ENCODE measurements at places on chromosomes 7 and 10.

GRCh38 chr10:32650246-32650655 lies 204.3 kb downstream of the CCDC7 start:
- DNase-seq: no peak

GRCh38 chr7:37475646-37476045 lies 27.0 kb upstream of the ELMO1 start:
- no peak for DNase-seq

DNA sequence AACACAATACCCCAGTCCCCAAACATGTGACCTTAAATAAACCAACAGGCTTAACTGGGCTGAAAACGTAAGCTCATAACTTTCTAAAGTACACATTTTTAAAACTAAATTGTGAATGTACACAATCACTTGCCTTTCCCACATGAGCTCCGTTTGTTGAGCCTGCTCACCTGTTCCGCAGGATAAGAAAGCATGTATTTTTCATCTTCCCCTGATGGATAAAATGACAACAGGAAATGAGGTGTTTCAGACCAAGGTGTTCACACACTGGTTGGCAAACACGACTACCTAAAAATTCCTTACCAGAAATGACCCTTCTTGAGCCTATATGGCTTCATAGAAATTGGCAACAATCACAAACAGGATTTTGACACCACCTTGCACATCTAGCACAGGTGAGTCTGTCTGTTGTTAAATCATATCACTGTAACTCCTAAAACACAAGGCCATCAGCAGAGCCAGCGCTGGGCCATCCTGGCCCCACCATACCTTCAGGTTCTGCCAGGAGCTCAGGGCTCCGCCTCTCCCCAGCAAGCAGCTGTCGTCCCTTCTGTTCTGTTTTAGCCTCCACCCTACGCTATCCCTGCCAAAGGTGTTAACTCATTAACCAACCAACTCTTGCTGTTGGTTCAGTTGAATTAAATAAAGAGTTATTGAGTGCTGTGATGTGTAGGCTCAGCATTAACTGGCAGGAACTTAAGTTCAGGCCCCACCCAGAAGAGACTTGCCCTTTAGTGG lies 73.6 kb upstream of the RNF32 start:
- no peak for DNase-seq

GRCh38 chr7:77258593-77258992 lies 59.0 kb upstream of the FGL2 start:
- DNase-seq: no peak

GRCh38 chr10:130377986-130378540 lies 241.9 kb downstream of the GLRX3 start:
- no peak for DNase-seq

- DNase-seq: no peak
These were observed 62.7 kb upstream of the VIPR2 start for GRCh38 chr7:159207393-159207792.

- DNase-seq: no peak
These were observed 76.0 kb upstream of the PDGFA start for GRCh38 chr7:595621-596010.

- DNase-seq: no peak
These were observed 60.9 kb upstream of the PDE1C start for GRCh38 chr7:32131091-32131490.

- DNase-seq: no peak
These were observed 12.3 kb downstream of the AKR1C3 start for GRCh38 chr10:5106553-5106952.

DNA sequence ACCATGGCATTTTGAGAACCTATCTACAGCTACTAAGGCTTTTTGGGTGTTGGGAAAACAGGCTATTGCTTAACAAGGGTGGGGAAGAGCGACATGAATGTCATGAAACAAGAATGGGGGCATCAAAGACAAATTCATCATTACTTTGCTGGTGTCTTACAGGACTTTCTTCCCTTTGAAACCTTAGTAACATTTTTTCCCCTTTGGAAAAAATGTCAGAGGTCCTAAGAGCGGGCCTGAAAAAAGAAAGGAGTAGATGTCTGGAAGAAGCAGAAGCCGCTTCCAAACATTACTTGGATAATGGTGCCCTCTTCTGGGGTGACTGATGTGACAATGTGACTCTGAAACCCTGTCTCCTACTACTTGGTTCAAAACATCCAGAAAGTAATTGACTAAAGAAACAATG lies 3.8 kb upstream of the DDX50 start:
- DNase-seq: no peak

DNA sequence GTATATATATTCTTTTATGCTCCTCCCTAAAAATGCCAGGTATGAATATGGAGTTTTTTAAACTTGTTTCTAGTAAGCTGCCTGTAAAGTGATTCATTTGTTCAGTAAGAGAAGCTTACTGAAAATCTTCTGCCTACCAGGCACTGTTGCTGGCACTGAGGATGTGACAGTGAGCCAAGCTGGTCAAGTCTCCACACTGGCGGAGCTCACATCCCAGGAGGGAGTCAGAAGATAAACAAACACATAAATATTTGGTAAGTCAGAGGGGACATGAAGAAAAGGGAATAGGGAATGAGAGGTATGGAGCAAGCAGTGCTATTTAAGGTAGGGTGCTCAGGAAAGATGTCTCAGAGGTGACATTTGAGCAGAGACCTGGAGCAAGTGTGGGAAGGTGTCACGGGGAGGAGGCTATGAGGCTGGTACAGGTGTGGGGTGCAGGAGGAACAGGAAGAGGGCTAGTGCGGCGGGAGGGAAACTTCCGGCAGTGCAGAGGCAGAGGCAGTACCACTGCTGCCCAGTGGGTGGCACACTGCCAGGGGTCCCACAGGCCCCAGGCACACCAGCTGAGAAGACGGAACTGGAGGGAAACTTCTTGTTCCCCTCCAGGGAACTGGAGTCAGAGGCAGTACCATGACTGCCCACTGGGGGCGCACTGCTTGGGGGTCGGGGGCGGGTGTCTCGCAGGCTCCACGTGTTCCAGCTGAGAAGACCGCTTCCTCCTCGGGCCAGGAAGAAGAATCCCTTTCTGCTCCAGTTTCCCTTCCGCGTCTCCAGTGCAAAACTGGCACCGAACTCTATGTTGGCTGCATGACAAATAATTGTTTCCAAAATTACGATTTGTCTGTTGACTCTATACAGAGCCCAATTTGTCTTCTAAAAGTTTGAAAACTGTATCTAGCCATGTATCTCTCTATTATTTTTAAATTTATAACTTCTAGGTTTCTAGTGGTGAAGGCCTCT lies 161.0 kb downstream of the TEX36 start:
- DNase-seq: no peak

GRCh38 chr7:30980194-30980593 lies 16.4 kb downstream of the GHRHR start:
- no peak for DNase-seq

DNA sequence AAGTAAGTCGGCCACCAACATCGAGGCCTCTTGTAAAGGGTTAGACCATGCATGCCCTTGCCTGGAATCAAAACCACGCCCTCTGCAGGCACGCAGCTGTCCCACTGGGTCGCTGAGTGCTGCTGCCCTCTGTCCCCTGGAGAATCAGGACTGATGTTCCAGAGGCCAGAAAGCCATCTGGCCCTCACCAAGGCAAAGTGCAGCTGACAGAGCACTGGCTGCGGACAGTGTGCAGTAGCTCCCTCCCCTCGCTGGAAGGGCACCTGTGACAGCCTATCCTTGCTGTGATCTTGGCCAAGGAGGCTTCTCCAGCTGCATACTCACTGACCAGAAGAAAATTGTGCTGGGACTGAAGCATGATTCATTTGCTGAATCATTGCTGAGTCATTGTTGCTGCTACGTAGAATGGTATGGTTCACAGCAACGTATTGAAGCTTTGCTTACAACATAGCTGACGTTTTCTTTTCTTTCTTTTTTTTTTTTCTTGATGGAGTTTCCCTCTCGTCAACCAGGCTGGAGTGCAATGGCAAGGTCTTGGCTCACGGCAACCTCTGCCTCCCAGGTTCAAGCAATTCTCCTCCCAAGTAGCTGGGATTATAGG lies 30.4 kb downstream of the DDC start:
- DNase-seq: no peak

DNA sequence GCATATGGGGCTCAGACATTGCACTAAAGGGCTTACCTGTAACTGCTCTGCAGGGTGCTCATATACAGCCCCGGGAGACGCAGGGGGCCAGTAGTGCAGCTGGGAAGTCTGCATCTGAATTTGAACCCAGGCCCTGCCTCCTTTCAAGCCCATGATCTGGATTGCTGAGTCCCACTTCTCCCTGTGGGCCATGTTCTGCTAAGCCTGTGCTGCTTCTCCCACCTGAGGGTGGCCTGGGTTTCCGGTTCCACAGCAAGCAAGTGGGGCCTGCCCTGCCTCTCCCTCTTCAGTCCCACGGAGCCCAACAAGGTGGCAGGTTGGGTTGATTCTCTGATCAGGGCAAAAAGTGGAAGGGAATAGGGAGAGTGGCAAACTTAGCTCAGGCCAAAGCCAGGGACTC lies 56.6 kb upstream of the GDF10 start:
- DNase-seq: no peak

DNA sequence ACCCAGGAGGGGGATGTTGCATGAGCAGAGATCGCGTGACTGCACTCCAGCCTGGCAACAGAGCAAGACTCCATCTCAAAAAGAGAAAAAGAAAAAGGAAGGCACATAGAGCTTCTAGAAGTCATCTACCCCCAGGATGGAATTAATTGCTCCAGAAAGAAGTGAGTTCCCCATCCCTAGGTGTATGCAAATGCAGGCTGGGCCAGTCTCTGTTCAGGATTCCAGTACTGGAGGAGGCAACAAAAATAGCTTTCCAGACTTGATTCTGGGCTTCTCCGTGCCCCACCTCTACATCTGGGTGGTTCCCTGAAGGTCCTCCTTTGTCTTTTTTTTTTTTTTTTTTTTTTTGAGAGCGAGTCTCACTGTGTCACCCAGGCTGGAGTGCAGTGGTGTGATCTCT lies 28.6 kb downstream of the CASTOR2 start:
- no peak for DNase-seq

- no peak for DNase-seq
These were observed 478.9 kb downstream of the PTPRN2 start for GRCh38 chr7:158108646-158109293.

DNA sequence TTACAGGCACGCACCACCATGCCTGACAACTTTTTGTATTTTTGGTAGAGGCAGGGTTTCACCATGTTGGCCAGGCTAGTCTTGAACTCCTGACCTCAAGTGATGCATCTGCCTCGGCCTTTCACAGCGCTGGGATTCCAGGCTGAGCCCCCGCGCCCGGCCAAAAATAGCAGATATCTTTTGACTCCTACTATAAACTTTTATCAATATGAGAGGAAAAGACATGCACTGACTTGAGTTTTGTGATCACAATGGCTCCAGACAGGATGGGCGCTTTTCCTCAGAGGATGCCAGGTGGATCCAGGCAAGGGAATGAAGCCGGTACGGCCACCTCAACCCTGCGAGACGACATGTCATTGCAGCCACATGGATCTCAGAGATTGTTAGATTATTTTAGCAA lies 123.9 kb downstream of the DNAJB6 start:
- DNase-seq: no peak

- no peak for DNase-seq
These were observed 17.8 kb downstream of the ESYT2 start for GRCh38 chr7:158811461-158811860.

- DNase-seq: no peak
These were observed 10.2 kb downstream of the PYROXD2 start for GRCh38 chr10:98404571-98405359.

DNA sequence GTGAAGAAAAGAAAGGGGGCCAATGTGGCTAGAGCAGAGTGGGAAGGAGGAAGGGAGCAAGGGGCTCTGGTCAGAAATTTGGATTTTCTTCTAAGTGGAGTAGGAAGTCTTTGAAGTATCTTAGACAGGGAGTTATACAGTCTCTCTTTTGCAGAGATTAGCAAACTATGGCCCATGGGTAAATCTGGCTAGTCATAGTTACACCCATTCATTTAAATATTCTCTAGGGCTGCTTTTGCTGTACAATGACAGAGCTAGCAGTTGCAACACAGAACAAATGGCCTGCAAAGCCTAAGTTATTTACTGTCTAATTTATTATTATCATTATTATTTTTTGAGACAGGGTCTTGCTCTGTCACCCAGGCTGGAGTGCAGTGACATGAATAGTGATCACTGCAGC lies 10.5 kb upstream of the LAMB4 start:
- DNase-seq: no peak

- no peak for DNase-seq
These were observed 14.2 kb downstream of the SKAP2 start for GRCh38 chr7:26850193-26850651.

All from stimulated activated CD8-positive, alpha-beta memory T cell treated with anti-CD3 and anti-CD28 coated beads, Interleukin-4, amount 100 ng/mL, for 1 hour (primary cell).